Stimulated activated CD4-positive, alpha-beta T cell treated with anti-CD3 and anti-CD28 coated beads, Interleukin-1b, Interleukin-23, amount 100 ng/mL, for 24 hours (primary cell): ENCODE measurements at places on chromosomes 11 and 22.

DNA sequence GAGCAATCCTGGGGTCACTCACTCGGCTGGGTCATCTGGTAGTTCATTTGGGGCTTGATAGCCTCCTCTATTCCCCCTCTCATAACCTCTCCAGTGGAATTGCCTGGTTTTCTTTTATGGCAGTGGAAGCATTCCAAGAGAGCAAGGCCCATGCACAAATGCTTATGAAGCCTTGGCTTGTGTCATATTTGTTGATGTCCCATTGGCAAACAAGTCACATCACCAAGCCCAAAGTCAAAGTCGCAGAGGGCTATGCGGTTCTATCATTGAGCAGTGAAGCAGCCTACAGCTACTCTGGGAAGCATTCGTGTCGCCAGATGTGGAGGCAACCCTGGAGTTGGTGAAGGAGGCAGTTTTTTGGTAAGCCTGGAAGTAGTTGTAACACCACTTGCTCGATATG is 12.3 kb downstream of the KCTD14 start:
- no peak for DNase-seq

DNA sequence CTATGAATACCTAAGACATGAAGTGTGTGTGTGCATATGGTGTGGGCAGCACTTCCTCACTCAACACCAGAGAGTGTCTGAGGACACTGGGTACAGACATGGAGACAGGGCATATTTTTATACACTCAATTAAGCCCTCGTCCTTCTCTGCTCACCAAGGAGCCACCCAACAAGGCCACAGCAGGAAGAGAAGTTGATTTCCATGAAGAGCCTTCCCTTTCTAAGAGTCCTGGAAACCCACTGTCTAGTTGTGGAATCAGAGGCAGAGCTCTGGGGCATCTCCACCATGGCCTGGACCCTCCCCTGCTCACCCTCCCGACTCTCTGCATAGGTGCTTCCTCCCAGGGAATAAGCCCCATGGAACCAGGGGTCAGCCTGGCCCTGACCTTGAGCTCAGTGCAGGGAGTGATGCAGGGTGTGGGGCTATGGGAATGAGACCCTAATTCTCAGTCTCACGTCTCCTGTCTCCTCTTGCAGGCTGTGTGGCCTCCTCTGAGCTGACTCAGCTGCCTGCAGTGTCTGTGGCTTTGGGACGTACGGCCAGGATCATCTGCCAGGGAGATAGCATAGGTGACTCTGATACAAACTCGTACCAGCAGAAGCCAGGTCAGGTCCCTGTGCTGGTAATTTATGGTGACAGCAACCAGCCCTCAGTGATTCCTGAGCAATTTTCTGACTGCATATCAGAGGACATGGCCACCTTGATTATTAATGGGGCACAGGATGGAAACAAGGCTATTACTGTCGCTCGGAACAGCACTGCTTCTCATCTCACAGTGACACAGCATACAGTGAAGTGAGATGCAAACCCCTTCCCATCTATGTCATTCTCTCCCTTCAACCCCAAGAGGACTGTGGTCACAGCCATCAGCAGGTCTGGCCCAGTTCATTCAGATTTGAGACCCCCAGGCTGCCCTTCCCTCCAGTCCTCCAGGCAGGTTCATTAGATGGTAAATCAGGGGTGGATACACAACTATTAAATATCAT is 14.6 kb upstream of the IGLL5 start:
- no peak for DNase-seq

DNA sequence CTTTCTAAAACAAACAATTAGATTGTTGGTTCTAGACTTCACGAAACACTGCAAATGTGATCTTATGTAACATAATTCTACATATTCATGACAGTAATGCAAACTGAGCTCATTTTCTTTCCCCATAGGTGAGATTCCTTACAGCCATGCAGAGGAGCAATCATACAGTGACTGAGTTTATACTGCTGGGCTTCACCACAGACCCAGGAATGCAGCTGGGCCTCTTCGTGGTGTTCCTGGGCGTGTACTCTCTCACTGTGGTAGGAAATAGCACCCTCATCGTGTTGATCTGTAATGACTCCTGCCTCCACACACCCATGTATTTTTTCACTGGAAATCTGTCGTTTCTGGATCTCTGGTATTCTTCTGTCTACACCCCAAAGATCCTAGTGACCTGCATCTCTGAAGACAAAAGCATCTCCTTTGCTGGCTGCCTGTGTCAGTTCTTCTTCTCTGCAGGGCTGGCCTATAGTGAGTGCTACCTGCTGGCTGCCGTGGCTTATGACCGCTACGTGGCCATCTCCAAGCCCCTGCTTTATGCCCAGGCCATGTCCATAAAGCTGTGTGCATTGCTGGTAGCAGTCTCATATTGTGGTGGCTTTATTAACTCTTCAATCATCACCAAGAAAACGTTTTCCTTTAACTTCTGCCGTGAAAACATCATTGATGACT is 1.5 kb downstream of the OR9G1 start:
- DNase-seq = no peak

- DNase-seq = no peak
Measured at GRCh38 chr11:93054881-93055280, 85.4 kb downstream of the MTNR1B start.

- DNase-seq = no peak
Measured at GRCh38 chr11:111001986-111002611, 243.4 kb upstream of the POU2AF2 start.

DNA sequence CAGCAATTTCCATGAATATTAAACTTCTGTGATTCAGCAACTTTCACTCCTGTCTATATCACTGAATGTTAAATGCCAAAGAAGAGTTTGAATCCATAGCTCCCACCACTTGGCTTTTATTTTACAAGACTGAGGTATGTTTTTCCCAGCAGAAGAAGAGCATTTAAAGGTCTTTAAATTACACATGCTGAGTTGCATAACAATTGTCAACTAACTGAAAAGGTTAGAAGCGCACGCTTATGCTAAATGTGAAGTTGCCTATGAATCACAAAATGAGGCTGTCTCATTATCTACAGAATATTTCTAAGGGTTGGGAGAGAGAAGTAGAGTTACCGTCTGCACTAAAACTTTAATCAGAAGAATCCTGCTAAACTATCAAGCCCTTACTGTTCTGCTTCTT is 1086.3 kb downstream of the FAM181B start:
- DNase-seq = no peak
